ENCODE measurements at places on chromosomes 4 and X. TPM values are rescaled to one million over a fixed set of nuclear protein-coding genes. Genes with fewer than 3 reads are reported as not detected.
A peak's percentile ranks its signal among the peaks of the same experiment; 100 is the strongest.

The RNF128 gene
- 5.6 TPM for total RNA-seq

The SFRP2 gene
- 49.8 TPM for total RNA-seq

The CPLX1 gene
- 0.98 TPM for total RNA-seq

DNA sequence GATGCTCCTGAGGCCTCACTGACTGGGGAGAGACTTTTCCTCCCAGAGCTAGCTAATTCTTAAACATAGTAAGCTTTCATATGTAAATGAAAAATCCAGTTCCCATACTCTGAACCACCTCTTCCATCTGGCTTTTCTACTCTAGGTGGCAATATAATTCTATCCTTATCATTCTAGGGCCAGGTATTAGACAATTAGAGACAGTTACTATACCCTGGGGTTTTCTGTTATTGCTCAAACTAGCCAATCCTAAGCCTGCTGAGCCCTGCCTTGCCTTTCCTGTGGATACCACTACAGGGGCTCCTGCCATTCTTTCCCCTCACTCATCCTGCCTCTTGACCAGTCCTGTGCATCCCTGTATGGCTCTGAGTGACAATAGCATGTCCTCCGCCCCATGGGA is 552.0 kb downstream of the STIM2 start:
- no peaks in the 10 kb centered on the region for H3K27me3 ChIP-seq
- no peaks in the 10 kb centered on the region for H3K36me3 ChIP-seq
- H3K4me3 ChIP-seq: no peak overlapping the region
- no peaks in the 10 kb centered on the region for H3K4me1 ChIP-seq

DNA sequence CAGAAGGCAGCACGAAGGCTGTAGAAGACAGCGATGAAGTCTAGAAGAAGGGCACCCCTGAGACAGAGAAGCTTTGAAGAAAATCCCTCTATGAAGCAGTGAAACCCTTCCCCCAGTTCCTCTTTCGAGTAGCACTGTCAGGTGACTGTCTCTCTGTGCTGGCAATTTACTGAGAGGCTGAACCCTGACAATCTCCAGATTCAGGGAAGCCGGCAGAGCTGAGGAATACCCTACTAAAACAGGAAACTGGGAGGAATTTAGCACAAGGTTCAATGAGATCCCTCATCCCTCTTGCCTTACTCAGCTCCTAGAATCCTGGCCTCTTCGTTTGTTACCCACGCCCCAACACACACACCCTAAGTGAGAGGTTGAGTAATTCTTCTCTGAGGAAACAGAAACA is 239.7 kb upstream of the NOCT start:
- no peak for DNase-seq
- H3K4me1 ChIP-seq: no peaks in the 10 kb centered on the region
- peak overlapping the region; percentile 26 for H3K27ac ChIP-seq
- no peak overlapping the region for H3K4me3 ChIP-seq
- no peaks in the 10 kb centered on the region for H3K36me3 ChIP-seq

DNA sequence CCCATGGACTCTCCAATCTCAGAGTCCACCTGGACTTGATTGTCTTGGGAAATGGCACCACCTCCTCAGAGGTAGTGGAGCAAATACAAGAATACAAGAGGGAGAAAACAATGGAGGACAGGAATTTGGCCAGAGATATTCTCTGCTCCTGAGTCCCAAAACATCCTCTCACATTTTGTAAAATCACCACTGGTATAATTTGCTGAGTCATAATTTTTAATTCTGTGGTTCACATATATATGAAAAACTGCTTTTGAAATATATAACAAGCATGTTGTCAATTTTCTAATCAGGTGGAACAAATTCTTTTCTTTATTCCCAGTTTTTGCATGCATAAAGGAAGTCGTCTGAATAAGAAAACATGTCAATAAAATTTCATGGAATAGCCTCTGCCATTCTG is 356.1 kb downstream of the AFF2 start:
- DNase-seq: no peak
- H3K4me1 ChIP-seq: no peaks in the 10 kb centered on the region
- H3K4me3 ChIP-seq: no peak overlapping the region
- H3K27ac ChIP-seq: no peak overlapping the region
- no peaks in the 10 kb centered on the region for H3K27me3 ChIP-seq

- no peak overlapping the region for H3K4me3 ChIP-seq
- H3K4me1 ChIP-seq: no peaks in the 10 kb centered on the region
- no peaks in the 10 kb centered on the region for H3K36me3 ChIP-seq
- no peak for DNase-seq
- no peak overlapping the region for H3K27ac ChIP-seq
Observed at GRCh38 chr4:110310795-110311194, 112.4 kb upstream of the ELOVL6 start.

GRCh38 chr4:102563000-102563399 is 61.8 kb downstream of the NFKB1 start:
- no peak overlapping the region for H3K27ac ChIP-seq
- H3K27me3 ChIP-seq: no peaks in the 10 kb centered on the region
- no peak for DNase-seq
- peaks cover 34% of the 10 kb centered on the region for H3K4me1 ChIP-seq
- no peaks in the 10 kb centered on the region for H3K36me3 ChIP-seq

DNA sequence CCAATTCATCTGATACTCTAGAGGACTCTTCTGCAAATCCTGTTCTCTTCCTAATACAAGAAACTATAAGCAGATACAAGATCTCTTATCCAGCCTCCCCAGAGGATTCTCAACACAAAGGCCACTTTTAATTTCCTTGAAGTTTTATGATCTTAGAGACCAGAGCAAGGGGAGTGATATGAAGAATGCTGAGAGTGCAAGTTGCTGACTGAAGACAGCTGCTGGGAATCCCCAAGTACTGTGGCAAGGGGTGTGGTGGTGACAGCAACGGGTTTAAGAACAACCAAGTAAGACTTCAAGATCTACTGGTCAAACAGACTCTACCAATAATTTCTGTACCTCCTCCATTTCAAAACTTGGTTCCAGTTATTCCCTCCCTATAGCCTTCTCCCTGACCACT is 7.0 kb downstream of the AMMECR1 start:
- no peak overlapping the region for H3K27ac ChIP-seq
- no peak for DNase-seq
- no peaks in the 10 kb centered on the region for H3K27me3 ChIP-seq
- no peak overlapping the region for H3K4me3 ChIP-seq

- no peaks in the 10 kb centered on the region for H3K36me3 ChIP-seq
- H3K27ac ChIP-seq: no peak overlapping the region
- H3K4me1 ChIP-seq: no peaks in the 10 kb centered on the region
Observed at GRCh38 chr4:10727140-10727880, 42.7 kb upstream of the CLNK start.

DNA sequence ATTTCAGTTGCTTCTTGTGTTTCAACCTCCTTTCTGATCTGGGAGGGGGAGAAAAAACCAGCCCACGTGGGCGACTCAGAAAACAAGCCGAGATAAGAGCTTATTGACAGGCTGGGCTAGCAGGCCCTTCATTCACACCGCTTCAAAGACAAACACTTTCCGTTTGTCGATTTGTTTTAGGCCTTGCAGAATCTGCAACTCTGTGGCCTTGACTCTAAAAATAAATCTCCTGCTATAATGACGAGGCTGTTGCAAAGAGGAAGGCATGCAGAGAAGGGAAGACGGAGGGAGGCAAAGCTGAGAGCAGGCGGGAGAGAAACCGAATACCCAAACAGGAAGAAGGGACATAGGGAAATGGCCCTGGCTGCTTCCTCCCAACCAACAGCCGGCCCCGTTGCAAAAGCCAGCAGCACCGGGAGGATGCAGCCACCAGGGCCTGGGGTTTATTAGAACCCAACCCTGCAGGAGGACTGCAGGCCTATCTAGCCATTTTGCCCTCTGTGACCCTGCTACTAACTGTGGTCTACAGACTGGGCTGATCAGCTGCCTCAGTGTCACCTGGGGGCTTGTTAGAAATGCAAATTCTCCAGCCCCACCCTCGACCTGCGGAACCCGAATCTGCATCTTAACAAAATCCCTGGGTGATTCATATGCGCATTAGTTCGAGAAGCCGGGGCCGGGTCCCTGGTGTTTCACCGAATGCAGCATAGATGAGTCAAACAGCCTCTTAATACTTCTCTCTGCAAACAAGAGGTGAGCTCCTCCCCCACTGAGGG is 325.5 kb downstream of the BCOR start:
- H3K4me1 ChIP-seq: no peaks in the 10 kb centered on the region
- H3K27me3 ChIP-seq: no peaks in the 10 kb centered on the region
- no peak for DNase-seq
